Cortex of kidney (tissue), 1 donor: ENCODE measurements at places on chromosomes 2 and 18.

- no peak for DNase-seq
Observed at GRCh38 chr18:40553029-40553428, 1402.0 kb upstream of the PIK3C3 start.

DNA sequence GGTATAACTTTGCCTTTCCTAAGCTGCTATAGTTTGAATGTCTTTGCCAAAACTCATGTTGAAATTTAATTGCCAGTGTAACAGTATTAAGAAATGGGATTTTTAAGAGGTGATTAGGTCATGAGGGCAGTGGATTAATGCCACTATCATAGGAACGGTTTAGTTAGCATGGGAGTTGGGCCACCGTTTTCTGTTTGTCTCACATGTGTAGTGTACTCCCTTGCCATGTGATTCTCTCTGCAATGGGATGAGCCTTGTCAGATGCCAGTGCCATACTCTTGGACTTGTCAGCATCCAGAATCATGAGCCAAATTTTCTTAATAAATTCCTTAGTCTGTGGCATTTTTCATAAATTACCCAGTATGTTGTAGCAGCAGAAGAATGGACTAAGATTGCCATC lies 388.9 kb upstream of the RGPD4 start:
- no peak for DNase-seq

GRCh38 chr2:66021296-66021695 lies 413.6 kb upstream of the MEIS1 start:
- no peak for DNase-seq

DNA sequence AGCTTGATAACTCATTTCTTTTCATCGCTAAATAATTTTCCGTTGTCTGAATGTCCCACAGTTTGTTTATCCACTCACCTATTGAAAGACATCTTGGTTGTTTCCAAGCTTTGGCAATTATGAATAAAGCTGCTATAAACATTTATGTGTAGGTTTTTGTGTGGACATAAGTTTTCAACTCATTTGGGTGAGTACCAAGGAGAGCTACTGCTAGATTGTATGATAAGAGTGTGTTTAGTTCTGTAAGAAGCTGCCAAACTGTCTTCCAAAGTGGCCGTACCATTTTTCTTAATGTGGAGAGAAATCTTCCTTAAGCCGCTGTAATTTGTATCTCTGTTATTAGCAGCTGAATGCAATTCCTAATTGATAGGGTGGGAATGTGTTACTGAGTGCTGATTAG lies 11.4 kb upstream of the CTIF start:
- DNase-seq = no peak

DNA sequence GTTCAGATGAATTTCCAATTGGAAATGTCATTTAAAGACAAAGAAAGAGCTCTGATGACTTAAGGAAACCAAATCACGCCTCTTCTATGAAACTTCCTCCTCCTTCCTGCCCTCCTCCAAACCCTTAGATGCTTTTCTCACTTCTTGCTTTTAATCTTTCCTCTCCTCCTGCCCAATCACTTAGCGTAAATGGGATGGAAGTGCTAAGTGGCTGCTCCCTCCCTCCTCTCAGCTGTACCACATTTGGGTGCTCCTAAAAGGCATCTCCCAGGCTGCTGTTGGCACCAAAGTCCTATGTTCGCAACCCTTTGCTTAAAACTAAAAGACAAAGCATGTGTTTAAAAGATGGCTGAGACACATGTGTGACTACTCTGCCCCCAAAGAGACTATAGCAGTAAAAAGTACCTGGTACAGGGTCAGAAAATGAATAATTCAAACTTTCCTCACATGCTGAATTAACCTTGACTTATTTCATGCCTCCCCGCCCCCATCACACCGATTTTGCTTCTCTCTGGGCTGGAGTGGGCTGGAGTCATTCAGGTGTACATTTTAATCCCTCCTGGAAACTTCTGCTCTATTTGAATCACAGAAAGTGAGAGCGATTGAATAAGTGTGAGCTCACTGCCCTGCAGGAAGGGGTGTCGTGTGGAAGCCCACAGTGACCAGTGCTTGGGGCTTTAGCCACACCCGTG lies 59.2 kb upstream of the KLF7 start:
- DNase-seq = no peak

DNA sequence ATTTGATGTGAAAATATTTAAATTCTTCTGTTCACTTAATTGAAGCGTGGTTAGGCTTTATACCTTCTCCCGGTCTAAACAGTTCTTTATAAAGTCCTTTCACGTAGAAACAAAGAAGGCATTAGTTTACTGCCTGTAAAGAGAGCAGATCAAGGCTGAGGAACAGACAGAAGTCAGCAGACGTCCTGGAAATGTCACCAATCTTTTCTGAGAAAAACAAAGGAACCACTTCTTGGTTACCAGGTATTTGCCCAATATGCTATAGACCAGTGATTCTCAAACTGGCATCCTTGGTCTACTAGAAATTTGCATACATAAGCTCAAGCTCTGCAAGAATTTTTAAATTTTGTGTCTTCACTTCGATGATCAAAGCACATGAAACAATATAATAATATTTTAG lies 89.2 kb upstream of the STK17B start:
- DNase-seq = no peak

DNA sequence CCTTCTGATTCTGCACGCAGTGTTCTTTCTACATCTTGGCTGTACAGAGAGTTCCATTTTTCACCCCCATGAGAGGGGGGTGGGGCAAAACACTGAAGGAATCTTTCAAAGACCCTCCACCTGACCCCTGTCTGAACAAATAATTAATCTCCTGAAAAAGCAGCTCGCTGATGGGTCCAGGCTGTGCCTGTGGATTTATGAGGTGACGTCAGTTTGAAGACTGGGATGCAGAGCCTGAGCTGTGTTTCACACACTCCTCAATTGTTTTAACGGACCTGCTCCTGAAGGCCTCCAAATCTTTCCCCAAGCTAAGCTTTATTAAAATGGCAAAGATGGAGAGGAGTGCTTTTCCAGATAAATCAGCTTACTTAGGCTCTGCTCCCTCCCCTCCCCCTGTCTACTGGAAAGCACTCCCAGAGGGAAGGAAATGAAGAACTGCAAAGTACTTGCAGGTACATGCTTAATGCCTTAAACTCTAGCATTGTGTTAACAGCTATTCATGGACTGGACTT lies 390.2 kb upstream of the TNP1 start:
- no peak for DNase-seq

GRCh38 chr2:224058048-224058775 lies 19.1 kb upstream of the SERPINE2 start:
- no peak for DNase-seq

DNA sequence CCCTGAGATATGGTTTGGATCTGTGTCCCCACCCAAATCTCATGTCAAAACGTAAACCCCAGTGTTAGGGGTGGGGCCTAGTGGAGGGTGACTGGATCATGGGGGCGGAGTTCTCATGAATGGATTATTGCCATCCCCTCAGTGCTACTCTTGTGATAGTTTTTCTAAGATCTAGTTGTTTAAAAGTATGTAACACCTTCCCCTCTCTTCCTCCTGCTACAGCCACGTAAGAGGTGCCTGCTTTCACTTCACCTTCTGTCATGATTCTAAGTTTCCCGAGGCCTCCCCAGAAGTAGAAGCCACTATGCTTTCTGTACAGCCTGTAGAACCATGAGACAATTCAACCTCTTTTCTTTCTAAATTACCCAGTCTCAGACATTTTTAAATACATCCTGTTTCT lies 16.9 kb downstream of the PUM2 start:
- DNase-seq = no peak

DNA sequence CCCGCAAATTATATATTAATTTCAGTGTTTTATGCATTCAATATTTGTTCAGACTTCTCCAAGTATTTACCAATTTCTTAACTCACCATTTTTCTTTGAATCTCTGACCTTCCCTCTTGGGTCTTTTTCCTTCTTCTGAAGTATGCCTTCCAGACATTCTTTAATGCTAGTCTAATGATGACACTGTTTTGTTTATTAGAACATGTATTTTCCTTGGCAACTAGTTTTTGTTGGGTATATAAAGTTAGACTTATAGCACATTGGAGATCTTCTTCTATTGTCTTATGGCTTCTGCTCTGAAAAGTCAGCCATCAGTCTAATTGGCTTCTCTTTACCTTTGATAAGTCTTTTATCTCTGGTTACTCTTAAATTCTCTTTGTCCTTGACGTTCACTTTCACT lies 423.2 kb upstream of the NRP2 start:
- DNase-seq = no peak

GRCh38 chr2:218540015-218540414 lies 28.1 kb downstream of the USP37 start:
- no peak for DNase-seq

GRCh38 chr2:141496810-141497209 lies 634.0 kb downstream of the LRP1B start:
- DNase-seq = no peak

- DNase-seq = no peak
Observed at GRCh38 chr18:22169011-22169888, at the start of gene GATA6. Gene GATA6 (plus strand): TSS chr18:22169589. CDS start chr18:22171145, 1,556 bp downstream.
